ENCODE measurements at places on chromosomes 6 and 20.

DNA sequence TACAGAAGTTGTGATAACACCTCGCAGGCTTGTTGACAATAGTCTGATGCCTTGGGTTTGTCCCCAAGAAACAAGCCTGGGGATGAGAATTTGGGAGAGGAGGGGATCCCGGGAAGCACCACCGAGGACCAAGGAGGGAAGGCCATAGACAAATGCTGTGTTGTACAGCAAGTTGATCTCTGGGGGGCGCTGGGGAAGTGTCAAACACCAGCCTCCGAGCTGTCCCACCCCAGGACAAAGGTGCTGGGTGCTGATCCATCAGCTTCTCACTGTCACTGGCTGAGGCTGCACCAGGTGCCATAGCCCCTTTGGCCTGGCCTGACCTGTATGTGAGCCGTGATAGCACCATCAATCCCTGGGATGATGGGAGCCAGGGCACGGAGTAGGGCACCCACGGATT lies 64.0 kb downstream of the SYNDIG1 start:
- no peak for DNase-seq

DNA sequence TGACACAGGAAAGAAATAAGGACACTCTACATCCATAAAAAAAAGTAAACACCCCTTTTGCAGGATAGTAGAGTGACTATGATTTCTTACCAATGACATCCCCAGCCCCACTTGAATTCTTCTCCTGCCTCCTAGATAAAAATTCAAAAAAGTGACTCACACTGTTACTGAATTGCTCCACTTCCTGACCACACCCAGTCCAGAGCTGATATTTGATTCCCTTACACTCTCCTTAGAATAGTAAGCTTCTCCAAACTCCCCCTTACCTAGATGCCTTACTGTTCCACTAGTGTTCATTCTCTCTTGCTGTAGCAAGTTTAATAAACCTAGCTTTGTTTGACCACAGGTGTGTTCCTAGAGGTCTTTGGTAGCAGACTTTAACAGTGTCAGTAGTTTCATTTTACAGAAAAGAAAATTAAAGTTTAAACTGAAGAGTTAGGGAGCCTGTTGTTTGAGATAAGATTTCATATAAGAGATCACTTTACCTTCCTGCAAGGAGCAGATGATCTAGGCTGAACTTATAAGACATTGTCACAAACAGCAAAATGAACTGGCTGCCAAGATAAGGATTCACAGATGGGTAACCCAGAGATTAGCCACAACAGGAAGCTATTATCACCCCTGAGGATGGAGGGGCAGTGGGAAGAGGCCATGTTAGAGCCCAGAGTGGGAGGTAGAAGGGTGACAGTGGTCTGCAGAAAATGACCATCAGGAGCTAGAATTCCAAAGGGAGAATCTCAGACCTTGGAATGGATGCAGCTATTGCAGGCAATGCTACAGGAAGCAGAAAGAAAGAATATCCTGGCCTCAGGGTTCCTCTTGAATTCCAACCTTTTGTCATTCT lies 28.4 kb upstream of the BTN3A2 start:
- no peak for DNase-seq

- no peak for DNase-seq
These were observed 186.9 kb downstream of the ERMARD start for GRCh38 chr6:169938262-169938701.

DNA sequence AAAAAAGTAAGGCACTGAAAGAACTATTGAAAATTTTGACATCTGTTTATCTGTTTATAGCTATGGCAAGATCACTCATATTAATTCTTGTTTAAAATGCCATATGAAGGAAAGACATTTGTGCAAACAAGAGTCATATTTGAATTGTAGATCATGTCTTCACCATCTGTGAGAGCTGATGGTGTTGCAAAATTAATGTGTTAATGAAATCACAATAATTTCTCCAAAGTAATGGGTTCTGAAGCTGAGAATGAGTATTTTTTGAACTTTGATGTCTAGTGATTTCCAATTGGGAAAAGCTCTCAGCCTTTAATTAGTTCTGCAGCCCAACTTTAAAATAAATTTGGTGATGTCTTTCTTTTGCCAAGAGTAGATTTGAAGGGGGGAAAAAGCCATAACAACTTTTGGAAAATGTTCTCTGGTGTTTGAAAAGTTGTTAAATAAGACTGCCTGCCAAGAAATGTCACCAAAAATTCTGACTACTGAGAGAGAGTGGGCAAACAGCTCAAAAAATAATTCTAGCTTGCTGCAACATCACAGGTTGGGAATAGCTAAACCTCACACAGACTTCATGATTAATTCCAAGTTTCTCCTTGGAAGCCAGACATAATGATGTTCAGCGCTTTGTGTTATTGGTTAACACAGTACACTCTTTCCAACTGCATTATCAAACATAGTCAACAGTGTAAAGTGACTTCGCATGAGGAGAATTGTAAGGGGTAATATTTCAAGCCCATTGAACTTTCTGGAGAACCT lies 142.6 kb downstream of the SOBP start:
- DNase-seq, result no peak

DNA sequence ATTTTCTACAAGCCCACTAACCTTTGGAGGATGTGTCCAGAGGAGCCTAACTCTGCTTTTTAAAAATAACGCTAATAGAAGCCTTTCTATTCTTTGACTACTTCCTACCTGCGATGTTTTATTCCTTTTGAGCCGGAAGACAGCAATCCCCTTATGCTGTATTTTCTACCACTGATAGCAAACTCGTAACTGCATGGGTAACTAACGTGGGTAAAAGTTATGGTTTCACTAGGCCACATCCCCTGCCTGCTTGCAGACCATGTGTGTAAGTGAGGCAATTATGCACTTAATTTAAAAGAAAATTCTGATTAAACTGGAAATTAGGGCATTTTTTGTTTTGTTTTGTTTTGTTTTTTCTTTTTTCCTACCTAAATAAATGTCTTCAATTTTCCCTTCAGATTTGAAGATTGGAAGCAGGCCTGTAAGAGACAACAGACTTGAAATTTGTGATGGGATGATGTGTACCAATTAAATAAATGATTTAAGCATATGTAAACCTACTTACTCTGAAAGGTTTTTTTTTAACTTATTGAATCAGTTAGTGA lies 931 bp downstream of the UFL1 start:
- DNase-seq, result no peak

GRCh38 chr6:134520181-134521115 lies 202.5 kb upstream of the SGK1 start:
- no peak for DNase-seq

DNA sequence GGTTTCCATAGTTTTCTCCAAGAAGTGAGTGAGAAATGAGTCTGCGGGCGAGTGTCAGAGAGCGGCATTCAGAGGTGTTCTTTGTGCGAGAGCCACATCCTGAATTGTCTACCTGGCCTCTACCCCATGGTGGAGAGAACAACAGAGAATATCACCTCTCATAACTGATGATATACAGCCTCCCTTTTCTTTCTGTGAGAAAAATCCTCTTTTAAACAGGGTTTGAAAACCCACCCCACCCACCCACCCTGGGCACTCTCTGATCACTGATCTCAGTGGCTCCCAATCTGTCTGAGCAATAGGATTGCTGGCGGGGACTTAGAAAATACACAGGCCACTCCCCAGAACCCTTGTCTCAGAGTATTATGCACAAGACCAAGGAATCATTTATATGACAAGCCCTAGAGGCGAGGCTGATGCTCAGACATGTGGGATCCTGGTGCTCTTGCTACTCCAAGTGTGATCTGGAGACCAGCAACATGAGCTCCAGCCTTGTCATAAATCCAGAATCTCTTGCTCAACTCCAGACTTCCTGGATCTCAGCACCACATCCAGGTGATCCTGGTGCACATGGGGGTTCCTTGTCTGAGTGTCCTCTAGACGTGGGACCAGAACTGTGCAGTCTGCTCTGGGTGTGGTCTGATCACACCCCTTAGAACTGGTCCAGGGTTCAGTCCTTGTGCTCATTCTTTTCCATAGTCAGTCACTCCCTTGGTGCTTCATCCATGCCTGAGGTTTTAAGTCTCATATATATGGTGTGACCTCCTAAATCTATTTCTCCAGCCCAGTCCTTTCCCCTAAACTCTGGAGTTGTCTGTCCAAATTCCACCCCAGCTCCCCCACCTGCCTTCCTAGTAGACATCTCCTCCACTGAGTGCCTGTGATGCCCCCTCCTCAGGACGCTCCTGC lies 5.3 kb downstream of the HLA-B start:
- no peak for DNase-seq

GRCh38 chr6:15534974-15535373 lies 127.9 kb downstream of the DTNBP1 start:
- no peak for DNase-seq

GRCh38 chr6:29561606-29562181 lies 2.2 kb upstream of the UBD start:
- DNase-seq, result no peak

DNA sequence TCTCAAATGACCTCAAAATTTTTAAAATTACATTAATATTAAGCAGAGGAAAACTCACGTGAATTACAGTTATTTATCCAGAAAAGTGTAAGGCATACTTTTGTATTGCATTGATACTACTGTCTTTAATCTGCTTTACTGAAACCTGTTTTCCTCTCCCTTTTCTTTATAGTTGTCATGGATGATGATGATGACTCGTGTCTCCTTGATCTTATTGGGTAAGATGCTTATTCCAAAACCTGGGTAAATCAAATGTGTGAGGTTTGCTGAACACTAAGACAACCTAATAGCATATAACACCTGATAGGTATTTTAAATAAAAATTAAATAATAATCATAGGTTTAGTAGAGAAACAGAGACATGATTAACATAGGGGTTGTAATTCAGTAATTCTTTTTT lies 40.0 kb downstream of the BICRAL start:
- no peak for DNase-seq

DNA sequence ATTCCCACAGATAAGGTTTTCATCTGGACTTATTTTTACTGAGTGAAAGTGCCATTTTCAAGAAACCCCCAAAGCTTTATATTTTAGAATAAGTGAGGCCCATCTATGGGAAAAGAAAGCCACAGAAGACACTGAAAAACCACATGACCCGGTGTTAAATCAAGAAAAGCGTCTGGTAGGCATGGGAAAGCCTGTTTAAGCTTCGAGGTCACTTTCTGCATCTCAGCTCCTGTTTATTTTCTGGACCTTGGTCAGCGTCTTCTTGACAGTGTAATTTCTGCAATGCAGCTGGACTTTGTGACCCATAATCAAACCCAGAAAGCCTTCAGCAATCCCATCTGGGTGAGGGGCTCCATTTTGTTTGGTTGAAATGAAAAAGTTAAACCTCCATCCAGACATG lies 59.6 kb upstream of the NEDD9 start:
- DNase-seq, result no peak

DNA sequence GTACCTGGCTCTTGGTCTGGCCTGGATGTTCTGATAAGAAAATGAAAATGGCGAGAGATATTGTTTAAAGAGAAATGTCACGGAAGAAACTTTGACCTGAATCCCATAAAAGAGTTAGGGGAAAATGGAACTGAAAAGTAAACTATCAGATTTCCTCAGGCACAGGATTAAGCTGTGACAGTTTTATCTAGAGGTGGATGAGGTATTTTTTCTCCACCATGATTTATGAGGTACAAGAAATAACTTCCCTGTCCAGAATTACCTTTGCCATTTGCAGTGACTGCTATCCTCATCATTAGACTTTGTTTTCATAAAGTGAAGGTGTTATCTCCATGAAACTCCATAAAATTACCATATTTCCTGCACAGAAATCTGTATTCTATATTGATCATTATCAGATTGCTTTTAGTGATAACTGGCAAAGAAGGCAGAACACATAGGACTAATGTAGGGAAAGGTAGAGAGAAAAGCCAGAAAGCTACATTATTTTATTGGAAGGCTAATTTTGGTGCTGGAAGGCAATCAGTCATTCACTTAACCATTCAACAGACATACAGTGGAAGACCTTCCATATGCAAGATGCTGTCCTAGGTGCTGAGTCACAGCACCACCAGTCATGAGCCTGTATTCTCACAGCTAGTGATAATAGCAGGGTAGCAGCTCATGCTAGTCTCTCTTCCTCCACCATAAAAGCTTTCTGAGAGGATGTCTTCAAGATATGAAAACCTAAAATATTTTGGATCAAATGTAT lies 427.3 kb upstream of the CITED2 start:
- no peak for DNase-seq

DNA sequence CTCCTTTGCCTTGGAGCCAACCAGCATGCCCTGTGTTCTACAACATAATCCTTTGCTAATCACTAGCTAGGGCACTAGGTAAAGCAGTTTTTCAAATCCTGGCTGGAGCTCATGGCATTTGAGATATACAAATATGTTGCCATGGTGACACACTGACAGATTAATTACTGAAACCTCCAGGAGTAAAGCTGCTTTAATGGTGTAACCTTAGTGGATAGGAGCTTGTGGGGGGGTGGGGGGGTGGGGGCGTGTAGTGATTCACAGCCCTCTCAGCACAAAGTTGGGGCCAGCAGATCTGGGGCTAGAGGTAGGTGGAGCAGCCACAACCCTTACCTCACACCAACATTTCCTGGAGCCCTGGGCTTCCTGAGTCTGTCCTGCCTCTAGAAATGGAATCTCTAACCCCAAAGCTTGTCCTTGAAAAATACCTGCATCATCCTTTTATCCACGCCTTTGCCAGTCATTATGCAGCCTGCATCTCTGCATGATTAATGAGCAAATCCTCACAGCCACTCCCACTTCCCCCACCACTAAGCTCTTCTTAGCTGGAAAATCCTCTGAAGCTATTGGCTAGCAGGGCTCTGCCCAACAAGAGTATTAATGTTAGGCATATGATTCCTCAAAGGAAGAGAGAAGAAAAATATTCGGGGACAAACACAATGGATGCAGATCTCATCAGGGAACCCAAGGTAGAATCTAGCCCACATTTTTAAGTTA lies 84.5 kb upstream of the PRND start:
- no peak for DNase-seq

DNA sequence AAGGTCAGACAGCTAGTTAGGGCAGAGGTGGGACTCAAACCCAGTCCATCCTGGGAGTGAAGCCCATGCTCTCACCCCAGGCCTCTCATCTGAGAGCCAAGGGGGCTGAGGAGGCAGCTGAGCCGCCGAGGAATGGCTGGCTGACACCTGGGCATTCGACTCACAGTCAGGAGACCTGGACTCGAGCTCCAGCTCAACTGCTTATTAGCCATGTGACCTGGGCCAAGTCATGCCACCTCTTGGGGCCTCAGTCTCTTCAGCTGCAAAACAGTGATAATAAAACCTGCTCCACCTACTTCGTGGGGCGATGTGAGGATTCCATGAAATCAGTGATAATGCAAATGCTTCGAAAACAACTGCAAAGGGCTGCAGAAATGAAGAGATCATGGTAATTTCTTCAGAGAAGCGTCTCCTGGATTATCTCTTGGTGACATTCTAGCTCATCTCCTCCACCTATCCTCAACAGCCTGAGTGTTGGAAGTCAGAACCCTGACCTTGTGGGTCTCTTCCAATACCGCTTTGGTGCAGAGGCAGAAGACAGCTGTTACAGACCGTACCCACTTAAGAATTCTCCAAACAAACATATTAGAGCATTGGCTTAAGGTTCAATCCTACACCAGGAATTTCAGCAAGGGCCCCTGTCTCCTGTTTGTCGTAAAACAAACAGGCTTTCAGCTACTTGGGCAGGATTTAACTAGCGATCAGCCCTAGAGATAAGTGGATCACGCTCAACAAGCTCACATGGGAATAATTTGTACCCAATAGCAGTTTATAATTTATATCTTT lies 60.0 kb upstream of the PIM1 start:
- DNase-seq, result no peak
